Left ventricle myocardium superior (tissue), 1 donor: ENCODE measurements at places on chromosomes 7 and 10.

- DNase-seq: no peak
These were observed 16.5 kb upstream of the PRKAG2 start for GRCh38 chr7:151893405-151893923.

DNA sequence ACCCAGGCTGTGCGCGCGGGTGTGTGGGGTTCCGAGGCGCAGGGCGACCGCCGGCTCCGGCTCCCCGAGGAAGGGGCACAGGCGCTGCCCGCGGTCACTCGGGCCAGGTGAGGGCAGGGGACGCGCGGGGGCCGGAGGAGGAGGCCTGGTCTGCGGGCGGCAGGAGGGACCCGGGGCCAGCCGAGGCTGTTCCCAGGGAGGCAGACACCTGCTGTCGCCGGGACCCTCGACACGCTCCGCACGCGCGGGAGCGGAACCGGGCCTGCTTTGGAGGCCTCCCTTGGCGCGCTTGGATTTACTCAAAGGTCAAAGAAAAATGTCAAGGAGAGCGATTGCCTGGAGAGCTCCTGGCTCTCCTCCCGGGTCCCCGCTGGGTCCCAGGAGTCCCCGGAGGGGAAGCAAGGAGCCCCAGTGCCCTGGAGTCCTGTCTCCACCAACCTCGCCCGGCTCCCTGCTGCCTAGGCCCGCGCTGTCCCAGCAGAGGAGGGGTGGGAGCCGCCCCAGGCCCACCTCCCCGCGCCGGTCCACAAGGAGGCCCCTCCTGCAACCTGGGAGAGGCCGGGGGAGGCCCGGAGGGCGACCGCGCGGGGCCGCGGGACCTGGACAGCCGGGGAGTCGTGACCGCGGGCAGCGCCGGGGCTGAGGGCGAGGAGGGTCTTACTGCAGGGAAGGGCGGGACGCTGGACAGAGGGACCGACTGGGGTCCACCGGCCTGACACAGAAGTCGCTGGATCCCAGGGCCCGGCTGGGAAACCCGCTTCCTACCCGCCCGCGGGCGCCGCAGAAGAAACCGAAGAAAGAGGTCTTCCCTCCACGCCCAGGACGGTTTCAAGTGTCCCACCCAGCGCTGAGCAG, 348.9 kb downstream of the DNAJB6 start:
- DNase-seq: no peak

DNA sequence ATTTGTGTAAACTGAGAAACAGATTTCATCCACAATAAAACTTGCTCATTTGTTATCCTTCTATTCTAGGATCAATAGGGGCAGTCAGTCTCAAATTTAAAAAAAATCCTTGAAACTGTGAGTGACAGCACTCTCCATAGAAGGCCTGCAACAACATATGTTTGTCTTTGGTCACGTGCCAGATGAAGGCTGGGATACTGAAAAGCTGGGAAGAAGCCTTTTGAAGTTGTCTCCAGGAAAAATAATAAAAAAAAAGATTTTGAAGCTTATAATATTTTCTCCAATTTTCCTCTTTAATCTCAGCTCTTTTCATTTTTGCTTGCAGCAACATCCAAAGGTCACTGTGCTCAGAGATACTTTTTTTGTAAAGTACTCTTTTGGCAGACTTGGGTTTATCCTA, 128.6 kb upstream of the SLC26A5 start:
- DNase-seq: no peak

DNA sequence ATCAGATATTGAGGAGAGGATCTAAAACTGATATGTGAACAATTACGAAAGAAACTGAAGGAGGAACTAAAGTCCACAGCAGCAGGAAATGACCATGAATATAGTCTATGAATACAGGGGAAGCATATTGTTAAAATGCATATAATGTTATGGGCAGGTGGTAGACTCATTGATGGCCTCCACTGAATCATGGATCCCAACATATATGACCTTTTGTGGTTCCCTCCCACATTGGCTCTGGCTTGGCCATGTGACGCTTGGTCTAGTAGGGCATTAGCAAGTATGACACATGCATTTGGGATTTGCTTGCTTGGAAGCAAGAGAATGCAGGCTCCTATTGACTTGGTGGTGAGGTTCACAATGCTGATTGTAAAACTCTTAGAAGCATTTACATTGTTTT, 55.2 kb upstream of the RAB18 start:
- DNase-seq: no peak

GRCh38 chr10:80444646-80445319, 9.3 kb upstream of the TSPAN14 start:
- peak; percentile 74 for DNase-seq

- no peak for DNase-seq
These were observed 86.7 kb downstream of the ZNF33B start for GRCh38 chr10:42551582-42552187.

DNA sequence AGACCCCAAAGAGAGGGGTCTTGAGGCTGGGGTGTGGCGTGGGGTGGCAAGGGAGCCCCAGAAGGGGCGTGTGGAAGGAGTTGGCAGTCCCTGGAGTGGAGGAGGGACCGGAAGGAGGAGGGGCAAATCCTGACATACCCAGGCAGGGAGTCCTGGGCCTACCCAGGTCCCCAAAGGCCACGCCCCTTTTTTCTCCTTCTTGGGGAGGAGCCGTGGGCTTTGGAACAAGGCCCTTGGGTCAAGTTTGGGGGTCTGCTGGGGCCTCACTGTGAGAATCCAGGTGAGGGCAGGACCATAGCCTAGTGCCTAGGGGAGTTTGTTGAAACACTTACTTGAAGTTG, 1.2 kb upstream of the SMARCD3 start:
- DNase-seq: peak; percentile 79

DNA sequence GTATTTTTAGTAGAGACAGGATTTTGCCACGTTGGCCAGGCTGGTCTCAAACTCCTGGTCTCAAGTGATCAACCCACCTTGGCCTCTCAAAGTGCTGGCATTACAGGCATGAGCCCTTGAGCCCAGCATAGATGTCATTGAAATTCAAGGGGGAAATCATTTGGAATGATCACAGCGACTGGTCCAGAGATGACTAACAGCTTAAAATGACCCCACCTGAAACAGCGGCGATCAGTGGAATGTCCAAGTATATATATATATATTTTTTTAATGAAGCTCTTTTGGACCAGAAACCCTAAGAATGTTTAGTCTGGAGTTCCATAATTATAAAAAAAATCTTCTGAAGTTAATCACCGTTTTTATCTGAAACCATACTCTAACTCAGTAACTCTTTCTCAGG, 12.5 kb upstream of the AKR1E2 start:
- no peak for DNase-seq

DNA sequence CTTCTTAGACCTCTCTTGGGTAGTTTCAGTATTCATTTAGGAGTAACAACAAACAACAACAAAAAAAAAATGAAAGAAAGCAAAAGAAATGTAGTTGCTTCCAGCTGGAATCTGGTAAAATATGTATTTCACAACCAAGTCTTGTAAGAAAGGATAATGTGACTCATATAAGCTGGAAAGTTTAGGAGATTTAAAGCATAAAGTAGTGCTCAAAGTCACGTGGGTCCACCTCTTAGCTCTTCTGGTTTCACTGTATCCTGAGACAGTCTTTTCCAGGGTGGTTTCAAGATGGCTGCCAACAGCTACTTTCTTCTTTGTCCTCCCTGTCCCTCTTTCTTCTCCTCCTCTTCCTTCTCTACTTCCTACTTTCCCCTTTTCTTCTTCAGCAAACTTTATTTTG, 69.5 kb upstream of the CDK13 start:
- DNase-seq: no peak

GRCh38 chr10:24802378-24802777, 78.7 kb upstream of the ARHGAP21 start:
- DNase-seq: no peak

- DNase-seq: no peak
These were observed 125.4 kb downstream of the KCNMA1 start for GRCh38 chr10:77512219-77512578.

- DNase-seq: no peak
These were observed 193.7 kb downstream of the PTPN20 start for GRCh38 chr10:47104786-47105385.

DNA sequence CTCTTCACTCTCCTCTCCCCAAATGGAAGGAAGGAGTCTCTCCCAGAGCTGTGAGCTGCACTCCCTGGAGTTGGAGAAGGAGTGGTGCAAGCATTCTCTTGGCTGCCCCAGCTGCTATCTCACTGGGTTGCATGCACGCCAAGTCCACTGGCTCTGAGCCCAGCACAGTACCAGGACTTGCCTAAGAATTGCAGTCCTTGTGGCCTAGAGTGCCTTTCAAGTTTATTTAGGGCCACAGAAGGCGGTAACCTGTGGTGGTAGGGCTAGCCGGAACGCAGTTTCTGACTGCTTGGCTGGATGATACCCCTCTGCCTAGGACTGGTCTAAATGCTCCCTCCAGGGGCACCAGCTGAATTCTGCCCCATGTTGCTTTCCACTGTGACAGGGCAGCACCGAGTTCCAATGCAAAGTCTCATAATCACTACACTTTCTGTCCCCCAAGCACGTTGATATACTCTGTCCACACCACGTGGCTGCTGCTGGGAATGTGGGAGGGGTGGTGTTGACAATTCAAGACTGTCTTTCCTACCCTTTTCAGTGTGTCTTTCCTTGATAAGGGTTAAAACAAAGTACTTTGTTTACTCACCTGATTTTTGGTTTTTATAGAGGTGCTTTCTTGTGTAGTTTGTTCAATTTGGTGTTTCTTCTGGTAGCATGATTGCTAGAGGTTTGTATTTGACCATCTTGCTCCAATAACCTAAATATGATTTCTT, 57.0 kb downstream of the PHTF2 start:
- DNase-seq: peak; percentile 84

DNA sequence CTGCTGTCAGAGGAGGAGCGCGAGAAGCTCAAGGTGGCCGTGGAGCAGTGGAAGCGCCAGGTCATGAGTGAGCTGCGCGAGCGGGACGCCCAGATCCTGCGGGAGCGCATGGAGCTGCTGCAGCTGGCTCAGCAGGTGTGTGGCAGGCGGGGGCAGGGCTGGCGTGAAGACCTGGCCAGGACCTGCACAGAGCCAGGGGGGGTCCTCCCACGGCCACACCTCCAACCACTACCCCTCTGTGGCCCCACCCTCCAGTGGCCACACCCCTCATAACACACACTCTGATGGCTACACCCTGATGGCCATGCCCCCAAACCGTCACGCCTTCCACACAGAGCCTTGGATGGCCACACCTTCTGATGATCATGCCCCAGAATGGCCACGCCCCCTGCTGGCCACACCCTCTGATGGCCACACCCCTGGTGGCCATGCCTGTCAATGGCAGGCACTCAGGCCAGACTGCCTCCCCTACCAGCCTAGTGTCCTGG, 23.4 kb upstream of the DPYSL4 start:
- DNase-seq: peak; percentile 52
